ENCODE measurements at places on chromosomes 7 and 10. TPM values are rescaled to one million over a fixed set of nuclear protein-coding genes. Genes with fewer than 3 reads are reported as not detected.
A peak's percentile ranks its signal among the peaks of the same experiment; 100 is the strongest.

GRCh38 chr7:51315393-51316261, 982 bp downstream of the COBL start:
- peak; percentile 7 for ATAC-seq

- ATAC-seq, result no peak
Observed at GRCh38 chr10:88507404-88507803, 75.7 kb downstream of the RNLS start.

The NPY4R2 gene
- total RNA-seq, result not detected

The POMZP3 gene
- total RNA-seq, result 12.6 TPM
